ENCODE measurements at places on chromosomes 6 and 20. TPM values are rescaled to one million over a fixed set of nuclear protein-coding genes. Genes with fewer than 3 reads are reported as not detected.

GRCh38 chr6:139542351-139542750 lies 167.9 kb upstream of the CITED2 start:
- DNase-seq = no peak

- DNase-seq = no peak
Measured at GRCh38 chr6:145012039-145012662, 723.2 kb downstream of the EPM2A start.

The ANKS1A gene
- 15.4 TPM for total RNA-seq

DNA sequence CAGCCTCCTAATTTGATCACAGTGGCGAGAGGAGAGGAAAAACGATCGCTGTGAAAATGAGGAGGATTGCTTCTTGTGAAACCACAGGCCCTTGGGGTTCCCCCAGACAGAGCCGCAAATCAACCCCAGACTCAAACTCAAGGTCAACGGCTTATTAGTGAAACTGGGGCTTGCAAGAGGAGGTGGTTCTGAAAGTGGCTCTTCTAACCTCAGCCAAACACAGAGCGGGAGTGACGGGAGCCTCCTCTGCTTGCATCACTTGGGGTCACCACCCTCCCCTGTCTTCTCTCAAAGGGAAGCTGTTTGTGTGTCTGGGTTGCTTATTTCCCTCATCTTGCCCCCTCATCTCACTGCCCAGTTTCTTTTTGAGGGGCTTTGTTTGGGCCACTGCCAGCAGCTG lies 28.7 kb downstream of the SAYSD1 start:
- no peak for DNase-seq

DNA sequence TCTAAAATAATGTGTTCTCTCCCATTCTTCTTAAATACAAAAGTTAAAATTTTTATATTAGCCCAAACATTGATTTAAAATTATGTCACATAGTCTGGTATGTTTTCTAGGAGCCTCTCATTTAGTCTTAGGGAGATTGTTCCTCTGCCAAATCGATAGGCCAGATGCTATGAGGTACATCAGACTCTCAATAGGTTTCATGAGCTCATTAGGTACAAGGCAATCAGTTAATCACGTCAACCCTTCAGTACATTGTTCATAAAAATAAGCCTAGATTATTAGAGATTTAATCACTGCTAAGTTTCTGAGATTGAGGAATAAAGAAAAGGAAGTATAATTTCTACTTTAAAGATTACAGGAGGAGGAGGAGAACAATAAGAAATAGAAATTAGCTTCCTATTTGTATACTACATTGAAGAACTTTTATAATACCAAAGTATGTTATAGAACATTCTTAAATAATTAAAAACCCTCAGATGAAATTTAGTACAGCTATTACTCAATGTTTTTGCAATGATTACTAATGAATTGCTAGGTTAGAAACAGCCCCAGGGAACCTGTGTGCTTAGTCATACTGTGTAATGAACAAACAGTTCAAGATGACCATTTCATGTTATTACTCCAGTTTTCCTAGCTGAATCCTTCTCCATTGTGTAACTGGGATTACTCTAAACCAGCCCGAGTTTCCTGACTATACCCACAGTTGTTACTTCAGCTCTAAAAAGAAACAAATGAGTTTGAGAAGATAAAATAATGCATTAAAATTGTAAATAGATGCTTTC lies 117.0 kb downstream of the BMP5 start:
- peak; percentile 87 for DNase-seq

The OR2B6 gene
- not detected for total RNA-seq

DNA sequence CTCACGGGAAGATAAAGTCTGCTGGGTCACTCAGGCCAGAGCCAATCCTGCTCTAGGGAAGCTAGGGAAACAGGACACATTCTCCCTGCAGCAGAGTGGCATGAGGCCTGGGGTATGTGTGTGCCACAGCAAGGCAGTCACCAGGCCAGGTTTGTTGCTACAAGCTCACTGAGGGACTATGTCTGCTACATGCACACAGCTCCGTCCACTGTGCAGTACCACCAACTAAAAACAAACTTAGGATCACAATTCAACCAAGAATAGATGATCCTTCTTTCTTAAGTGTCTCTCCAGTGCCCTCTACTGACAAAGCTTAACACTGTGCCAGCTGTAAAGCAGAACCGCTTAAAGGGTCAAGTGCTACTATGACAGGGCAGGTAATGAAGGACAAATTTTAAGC lies 192.5 kb downstream of the PTPRK start:
- DNase-seq = no peak

DNA sequence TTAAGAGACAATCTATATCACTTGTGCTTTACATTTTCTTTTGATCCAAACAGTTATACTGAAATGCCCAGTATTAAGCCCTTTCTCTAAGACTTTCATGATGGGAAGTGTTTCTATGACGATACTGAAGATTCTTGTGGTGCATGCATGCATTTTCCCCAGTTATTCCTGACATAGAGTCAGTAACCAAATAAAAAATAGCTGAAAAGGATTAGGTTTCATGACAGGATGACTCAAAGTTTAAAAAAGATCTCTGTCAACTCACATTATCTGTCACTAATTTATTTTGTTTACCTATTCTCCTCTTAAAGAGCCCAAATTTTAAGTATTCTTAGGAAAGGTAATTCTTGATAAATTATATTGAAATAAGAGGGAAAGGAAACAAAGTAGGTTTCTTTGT lies 98.4 kb downstream of the SESN1 start:
- DNase-seq = no peak

DNA sequence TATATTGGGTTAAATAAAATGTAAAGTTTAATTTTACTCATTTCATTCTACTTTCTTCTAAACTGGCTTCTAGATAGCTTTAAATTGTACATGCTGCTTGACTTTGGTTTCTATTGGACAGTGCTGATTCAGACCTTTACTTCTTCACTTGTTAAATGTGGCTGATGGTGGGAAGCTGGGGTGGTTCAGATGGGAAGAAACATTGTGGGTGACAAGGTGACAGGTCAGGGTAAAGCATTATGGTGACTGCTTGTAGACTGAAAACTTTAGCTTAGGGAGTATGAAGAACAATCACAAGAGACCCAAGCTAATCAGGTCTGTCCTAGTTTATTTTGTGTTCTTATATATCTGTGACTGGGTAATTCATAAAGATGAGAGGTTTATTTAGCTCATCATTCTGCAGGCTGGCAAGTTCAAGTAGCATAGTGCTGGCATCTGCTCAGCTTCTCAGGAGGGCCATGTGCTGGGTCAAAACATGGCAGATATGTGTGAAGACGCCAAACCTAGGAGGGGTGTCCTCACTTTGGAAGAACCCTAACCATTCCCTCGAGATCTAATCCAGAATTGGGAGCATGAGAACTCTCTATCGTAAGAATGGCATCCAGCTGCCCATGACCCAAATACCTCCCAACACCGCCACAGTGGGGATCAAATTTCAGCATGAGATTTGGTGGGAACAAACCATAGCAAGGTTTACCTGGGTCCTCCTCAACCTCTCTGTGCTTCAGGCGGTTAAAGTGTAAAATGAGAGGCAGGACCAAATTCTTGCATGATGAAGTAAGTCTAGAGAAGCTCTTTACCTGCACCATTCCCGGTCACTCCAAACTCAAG lies 102.8 kb downstream of the FYN start:
- no peak for DNase-seq

- no peak for DNase-seq
Measured at GRCh38 chr6:16618962-16619361, 142.3 kb downstream of the ATXN1 start.

The IL17A gene
- not detected for total RNA-seq

GRCh38 chr6:42740725-42741124 lies 5.2 kb downstream of the TBCC start:
- no peak for DNase-seq

GRCh38 chr20:44436393-44436792 lies 39.3 kb upstream of the TTPAL start:
- no peak for DNase-seq

The BHLHE23 gene
- not detected for total RNA-seq

GRCh38 chr20:3846378-3846739 lies 275 bp upstream of the MAVS start:
- DNase-seq = no peak

The OVOL2 gene
- 8.9 TPM for total RNA-seq

The ZBTB46 gene
- 0.21 TPM for total RNA-seq

DNA sequence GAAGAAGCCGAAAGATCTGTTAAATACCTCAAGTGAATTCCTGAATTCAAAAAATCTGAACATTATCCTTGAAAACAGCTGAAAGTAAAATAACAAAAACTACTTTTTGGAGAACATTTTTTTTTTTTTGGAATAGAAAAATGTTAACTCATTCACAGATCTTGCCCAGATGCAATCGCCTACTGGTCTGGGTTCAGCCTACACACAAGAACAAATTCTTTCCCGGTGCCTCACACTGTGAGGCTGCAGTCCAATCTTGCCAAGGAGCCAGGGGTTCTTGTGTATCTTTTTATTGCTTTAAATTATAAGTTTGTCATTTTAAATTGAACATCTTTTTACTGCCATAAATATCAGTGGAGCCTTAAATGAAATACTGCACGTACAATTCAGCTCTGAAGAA lies 41.2 kb upstream of the TMEM200A start:
- DNase-seq = peak; percentile 60

DNA sequence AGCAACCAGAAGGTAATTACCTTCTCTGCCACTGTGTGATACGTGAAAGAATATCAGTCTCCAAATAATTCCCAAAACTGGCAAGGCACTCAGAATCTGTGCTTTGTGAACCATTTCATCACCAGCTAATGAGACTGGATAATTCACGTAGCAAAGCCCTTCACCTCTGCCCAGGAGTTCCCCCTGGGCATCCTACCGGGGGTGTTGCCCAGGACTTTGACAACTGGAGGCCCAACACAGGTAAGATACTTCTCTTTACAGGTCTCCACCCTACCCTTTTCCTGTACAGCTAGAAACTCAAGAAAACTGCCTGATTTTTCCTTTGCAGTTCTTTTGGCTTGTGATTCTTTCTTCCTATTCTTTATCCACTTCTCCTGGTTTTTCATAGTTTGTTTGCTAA lies 2.7 kb upstream of the CD24 start:
- DNase-seq = no peak

The ZNF322 gene
- 8.5 TPM for total RNA-seq

GRCh38 chr6:135782546-135782945 lies 69.0 kb upstream of the PDE7B start:
- DNase-seq = no peak

DNA sequence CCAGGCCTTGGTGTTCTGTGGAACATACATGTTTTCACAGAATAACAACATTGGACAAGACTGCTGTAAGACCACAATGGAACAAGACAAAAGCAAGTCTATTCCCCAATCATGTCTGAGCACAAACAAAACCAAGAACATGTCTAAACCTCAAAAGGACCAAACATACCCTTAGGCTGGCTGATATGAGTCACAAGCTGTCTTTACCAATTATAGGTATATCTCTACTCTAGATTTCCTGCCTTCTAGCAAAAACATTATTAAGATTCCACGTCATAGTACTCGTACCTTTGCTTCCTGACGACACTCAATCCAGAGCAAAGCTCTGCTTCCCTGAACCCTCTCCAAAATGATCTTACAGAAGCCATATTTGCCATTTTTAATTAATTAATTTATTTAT lies 15.4 kb upstream of the L3MBTL1 start:
- DNase-seq = peak; percentile 99

GRCh38 chr20:42739683-42740082 lies 450.0 kb downstream of the PTPRT start:
- DNase-seq = no peak

- DNase-seq = no peak
Measured at GRCh38 chr6:24117021-24117420, 9.0 kb upstream of the NRSN1 start.

DNA sequence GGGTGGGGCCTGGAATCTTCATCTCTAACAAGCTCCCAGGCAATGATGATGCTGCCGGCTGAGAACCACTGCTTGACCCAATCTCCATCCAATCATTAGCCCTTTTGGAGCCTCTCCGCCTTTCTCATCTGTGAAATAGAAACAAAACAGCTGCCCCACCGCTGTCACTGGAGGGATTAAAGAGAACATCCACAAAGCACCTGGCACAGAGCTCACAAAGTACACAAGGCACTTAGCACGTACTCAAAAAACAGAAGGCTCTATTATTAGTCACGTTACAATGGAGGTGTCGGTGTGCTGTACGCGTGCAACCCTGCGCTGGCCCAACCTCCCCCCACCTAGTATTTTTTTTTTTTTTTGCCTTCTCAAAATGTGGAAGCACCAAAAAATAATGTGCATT lies 213.5 kb upstream of the ARID1B start:
- no peak for DNase-seq

- no peak for DNase-seq
Measured at GRCh38 chr6:112225691-112226090, 28.7 kb downstream of the LAMA4 start.

GRCh38 chr6:145960918-145961589 lies 3.1 kb downstream of the SHPRH start:
- DNase-seq = no peak

GRCh38 chr20:34472246-34472925 lies 43.8 kb upstream of the DYNLRB1 start:
- no peak for DNase-seq

- peak; percentile 24 for DNase-seq
Measured at GRCh38 chr6:53189554-53189953, 40.9 kb upstream of the GCM1 start.

The KIFC1 gene
- total RNA-seq = 58.0 TPM
